Glomerular endothelial cell (primary cell): ENCODE measurements at places on chromosomes 3 and 15. TPM values are rescaled to one million over a fixed set of nuclear protein-coding genes. Genes with fewer than 3 reads are reported as not detected.

- DNase-seq, result no peak
Measured at GRCh38 chr15:27487846-27488245, 516.9 kb downstream of the GABRG3 start.

DNA sequence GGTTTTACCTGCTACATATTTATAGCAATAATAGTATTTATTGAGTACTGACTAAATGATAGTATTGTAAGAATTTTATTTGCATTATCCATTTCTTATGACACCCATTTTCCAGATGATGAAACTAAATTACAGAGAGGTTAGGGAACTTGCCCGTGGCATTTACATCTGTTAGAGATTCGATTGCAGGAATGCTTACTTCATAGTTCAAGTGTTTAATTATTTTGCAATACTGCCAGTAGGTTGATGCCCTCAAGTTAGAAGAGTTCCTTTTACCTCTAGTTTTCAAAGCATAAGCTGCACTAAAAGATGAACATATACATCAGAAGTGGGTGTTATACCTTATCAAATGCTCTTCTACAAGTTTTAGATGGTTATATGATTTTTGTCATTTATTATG is 362.8 kb upstream of the RGMA start:
- DNase-seq, result no peak

Gene SST
- not detected in 2 replicates for total RNA-seq

DNA sequence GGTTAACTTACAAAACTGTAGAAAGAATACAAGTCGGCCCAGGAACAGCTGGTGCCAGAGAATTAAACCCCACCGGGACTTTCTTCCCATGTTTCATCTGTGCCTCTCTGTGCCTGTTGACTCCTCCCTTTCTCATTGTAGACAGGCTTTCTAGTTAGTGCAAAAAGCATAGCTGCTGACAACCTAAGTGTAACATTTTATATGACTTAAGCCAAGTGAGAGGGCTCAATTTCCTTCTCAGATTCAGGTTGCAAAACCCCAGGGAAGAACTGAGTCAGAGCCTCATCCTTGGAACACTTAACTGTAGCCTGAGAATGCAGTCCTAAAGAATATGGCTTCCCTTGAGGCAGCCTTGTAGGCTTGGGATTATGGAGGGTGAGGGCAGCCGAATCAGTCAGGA is 302.5 kb upstream of the AZI2 start:
- DNase-seq, result no peak

Gene COL6A5
- total RNA-seq, result 0.05 TPM in 1 of 2 replicates, not detected in the other

Gene AP3B2
- total RNA-seq, result not detected in 2 replicates

- DNase-seq, result no peak
Measured at GRCh38 chr15:57335293-57335715, 41.0 kb upstream of the CGNL1 start.

- no peak for DNase-seq
Measured at GRCh38 chr15:48802867-48803266, 8.0 kb downstream of the CEP152 start.

- no peak for DNase-seq
Measured at GRCh38 chr3:71916747-71917369, 131.9 kb upstream of the PROK2 start.

- DNase-seq, result no peak
Measured at GRCh38 chr15:36748366-36749115, 169.1 kb downstream of the CDIN1 start.

Gene SPTSSB
- total RNA-seq, result not detected in 2 replicates

Gene MAP1A
- total RNA-seq, result 9.4 and 10.8 TPM in 2 replicates

GRCh38 chr3:177109688-177110330 is 87.5 kb downstream of the TBL1XR1 start:
- no peak for DNase-seq

Gene AGTR1
- total RNA-seq, result 0.12 TPM in 1 of 2 replicates, not detected in the other

Gene RHOV
- 0.10 and 0.23 TPM in 2 replicates for total RNA-seq

- DNase-seq, result no peak
Measured at GRCh38 chr3:9623148-9623547, 26.2 kb upstream of the MTMR14 start.

GRCh38 chr3:101172516-101172915 is 147.9 kb downstream of the IMPG2 start:
- no peak for DNase-seq

- no peak for DNase-seq
Measured at GRCh38 chr3:79490165-79491028, 277.4 kb downstream of the ROBO1 start.

GRCh38 chr3:86774082-86774691 is 216.8 kb downstream of the VGLL3 start:
- no peak for DNase-seq

DNA sequence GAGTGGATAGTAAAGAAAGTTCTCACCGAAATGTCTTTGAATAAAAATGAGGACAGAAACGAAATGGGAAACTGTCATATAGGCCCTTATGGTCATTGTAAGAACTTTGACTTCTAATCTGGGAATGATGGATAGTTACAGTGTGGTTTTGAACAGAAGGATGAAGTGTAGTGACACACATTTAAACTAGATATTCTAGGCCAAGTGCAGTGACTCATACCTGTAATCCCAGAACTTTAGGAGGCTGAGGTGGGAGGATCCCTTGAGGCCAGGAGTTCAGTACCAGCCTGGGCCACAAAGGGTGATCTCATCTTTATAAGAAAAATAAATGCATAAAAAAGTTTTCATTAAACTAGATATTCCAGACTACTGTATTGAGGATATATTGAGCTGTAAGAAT is 452.8 kb downstream of the ROBO1 start:
- no peak for DNase-seq

Gene ATP13A4
- 0.34 TPM in 1 of 2 replicates, not detected in the other for total RNA-seq

GRCh38 chr3:28940530-28940929 is 340.3 kb upstream of the RBMS3 start:
- no peak for DNase-seq

DNA sequence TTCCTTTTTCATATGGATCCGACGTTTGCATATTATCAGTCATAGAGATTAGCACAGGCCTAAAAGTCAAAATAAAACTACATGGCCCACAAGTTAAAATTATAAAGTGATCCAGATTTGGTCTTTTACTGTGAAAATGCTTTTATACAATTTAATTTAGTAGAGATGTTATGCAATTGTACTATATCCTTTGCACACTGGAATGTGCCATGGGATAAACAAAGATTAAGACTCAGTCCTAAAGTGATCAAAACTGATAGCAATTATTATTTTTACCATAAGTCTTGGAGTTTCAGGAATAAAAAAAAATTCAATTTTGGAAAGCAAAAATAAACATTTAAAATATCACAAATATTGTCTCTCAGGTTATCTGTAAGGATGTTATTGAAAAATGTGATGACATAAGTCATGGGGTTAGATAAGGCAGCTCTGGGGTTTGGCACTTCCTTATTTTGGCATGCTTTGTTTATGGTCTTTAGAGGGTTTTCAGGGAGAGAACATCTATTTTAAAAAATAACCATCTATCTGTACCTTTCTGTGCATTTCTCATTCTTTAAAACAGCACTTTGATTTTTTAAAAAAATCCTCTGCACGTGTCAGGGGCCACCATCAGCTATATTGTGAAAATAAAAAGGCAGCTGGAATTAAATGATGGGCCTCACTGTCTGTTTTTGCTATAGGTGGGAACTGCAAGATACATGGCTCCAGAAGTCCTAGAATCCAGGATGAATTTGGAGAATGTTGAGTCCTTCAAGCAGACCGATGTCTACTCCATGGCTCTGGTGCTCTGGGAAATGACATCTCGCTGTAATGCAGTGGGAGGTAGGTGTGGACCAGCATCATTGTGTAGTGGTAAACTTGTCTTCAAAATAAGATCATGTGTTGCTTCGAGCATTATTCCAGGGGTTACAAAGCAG is 67.3 kb downstream of the TGFBR2 start:
- no peak for DNase-seq

- DNase-seq, result no peak
Measured at GRCh38 chr3:83863380-83863779, 1095.4 kb upstream of the CADM2 start.

Gene STAB1
- 277 and 404 TPM in 2 replicates for total RNA-seq

DNA sequence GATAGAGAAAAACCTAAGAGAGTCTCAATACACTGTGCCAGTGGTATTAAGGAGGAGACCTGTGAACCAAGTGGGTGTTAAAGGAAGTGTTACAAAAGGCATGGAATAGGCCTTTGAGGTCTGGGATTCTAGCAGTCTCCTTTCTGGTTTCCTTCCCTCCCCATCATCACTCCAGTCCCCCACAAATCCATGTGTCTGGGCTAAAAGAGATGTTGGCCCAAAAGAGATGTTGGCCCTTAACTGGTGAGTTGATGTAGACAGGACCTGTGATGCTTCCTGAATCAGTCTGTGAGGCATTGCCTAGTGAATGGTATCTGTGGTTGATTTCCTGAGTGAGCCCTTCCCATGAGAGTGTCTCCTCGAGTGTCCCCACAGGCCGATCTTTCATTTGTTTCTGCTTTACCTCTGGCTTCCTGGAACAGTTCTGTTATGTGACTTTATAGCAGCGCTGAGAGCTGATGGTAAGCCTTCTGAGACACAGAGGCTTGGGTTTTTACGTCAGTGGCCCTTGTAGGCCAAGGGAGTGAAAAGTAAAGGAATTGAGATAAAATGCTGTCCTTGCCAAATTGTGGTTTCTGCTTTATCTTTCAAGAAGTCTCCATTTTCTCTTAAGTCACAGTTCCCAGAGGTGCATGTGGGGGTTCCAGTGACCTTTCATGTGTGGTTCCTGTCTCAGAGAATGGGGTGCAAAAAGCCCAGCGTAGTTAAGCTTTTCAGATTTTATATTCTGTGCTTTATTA is 87.8 kb downstream of the KLHL25 start:
- no peak for DNase-seq
